Chondrocyte (in vitro differentiated cells): ENCODE measurements at places on chromosomes 4 and X. TPM values are rescaled to one million over a fixed set of nuclear protein-coding genes. Genes with fewer than 3 reads are reported as not detected.

SEC31A gene
- total RNA-seq = 406 to 470 TPM (median 421 TPM) in 3 replicates

GRCh38 chrX:20445109-20445508 lies 178.4 kb upstream of the RPS6KA3 start:
- H3K4me3 ChIP-seq = no peak overlapping the region
- no peak overlapping the region for H3K27ac ChIP-seq
- H3K4me1 ChIP-seq = peaks cover 5% of the 10 kb centered on the region
- no peaks in the 10 kb centered on the region for H3K27me3 ChIP-seq
- H3K36me3 ChIP-seq = no peaks in the 10 kb centered on the region

- H3K4me3 ChIP-seq = no peak overlapping the region
- no peaks in the 10 kb centered on the region for H3K36me3 ChIP-seq
- DNase-seq = no peak
- H3K27ac ChIP-seq = peak overlapping the region; percentile 64
- H3K27me3 ChIP-seq = no peaks in the 10 kb centered on the region
These were observed 207.8 kb upstream of the CNKSR2 start for GRCh38 chrX:21166272-21166982.

- H3K4me3 ChIP-seq = no peak overlapping the region
- H3K4me1 ChIP-seq = peaks cover 18% of the 10 kb centered on the region
- peaks cover 2% of the 10 kb centered on the region for H3K36me3 ChIP-seq
- H3K27me3 ChIP-seq = no peaks in the 10 kb centered on the region
- no peak for DNase-seq
These were observed 23.4 kb downstream of the FBXO8 start for GRCh38 chr4:174260099-174260498.

GRCh38 chrX:49184294-49185281 lies 1.6 kb downstream of the PRICKLE3 start:
- peak overlapping the region; percentile 70 for H3K27ac ChIP-seq
- peaks cover 4% of the 10 kb centered on the region for H3K36me3 ChIP-seq
- DNase-seq = peak; percentile 43
- H3K4me1 ChIP-seq = peaks cover 19% of the 10 kb centered on the region
- no peaks in the 10 kb centered on the region for H3K27me3 ChIP-seq

- H3K36me3 ChIP-seq = no peaks in the 10 kb centered on the region
- no peak overlapping the region for H3K27ac ChIP-seq
- no peaks in the 10 kb centered on the region for H3K4me1 ChIP-seq
- no peak overlapping the region for H3K4me3 ChIP-seq
- H3K27me3 ChIP-seq = no peaks in the 10 kb centered on the region
These were observed 63.9 kb upstream of the PTPN13 start for GRCh38 chr4:86530183-86530582.

- no peaks in the 10 kb centered on the region for H3K36me3 ChIP-seq
- peak overlapping the region; percentile 92 for H3K27ac ChIP-seq
- H3K27me3 ChIP-seq = no peaks in the 10 kb centered on the region
These were observed 159.1 kb upstream of the KIT start for GRCh38 chr4:54498661-54499111.

DNA sequence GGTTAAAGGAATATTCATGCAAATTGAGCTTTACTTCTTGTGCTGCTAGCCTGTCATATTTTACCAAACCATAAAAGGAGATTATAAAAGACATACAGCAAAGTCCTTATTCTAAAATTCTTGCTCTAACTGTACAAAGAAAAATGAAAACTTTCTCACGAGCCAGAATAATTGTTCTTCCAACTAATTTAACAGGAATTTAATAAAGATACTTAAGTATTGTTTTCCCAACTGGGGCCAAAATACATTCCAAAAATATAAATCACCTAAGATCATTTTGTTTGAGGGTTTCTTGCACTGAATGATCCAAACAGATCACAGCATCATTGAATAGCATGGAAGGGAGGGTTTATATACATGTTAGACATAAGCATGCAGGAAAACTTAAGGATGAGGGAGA lies 127.1 kb upstream of the PCDH18 start:
- peaks cover 68% of the 10 kb centered on the region for H3K4me1 ChIP-seq
- no peak for DNase-seq
